NCI-H1417 treated with DMSO at 0.1 percent for 48 hours (cell line): ENCODE measurements at places on chromosomes 6 and 20.

DNA sequence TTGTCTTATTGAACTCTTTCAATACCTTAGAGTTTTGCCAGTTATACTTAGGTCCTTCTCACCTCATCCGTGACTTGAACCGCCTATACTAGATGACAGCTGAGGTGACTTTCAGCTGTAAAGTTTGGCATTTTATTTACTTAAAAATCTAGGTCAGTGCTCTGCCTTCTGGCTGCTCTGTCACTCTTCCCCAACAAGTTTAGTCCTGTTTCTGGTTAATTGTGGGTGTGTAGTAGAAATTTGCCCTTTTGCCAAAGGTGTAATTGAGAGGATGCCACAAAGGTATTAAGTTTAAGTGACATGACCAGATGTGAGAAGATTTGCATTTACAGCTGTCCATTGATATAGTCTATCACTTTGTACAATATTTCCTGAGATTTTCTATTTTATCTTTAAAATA, 106.2 kb downstream of the FARS2 start:
- no peak for DNase-seq

DNA sequence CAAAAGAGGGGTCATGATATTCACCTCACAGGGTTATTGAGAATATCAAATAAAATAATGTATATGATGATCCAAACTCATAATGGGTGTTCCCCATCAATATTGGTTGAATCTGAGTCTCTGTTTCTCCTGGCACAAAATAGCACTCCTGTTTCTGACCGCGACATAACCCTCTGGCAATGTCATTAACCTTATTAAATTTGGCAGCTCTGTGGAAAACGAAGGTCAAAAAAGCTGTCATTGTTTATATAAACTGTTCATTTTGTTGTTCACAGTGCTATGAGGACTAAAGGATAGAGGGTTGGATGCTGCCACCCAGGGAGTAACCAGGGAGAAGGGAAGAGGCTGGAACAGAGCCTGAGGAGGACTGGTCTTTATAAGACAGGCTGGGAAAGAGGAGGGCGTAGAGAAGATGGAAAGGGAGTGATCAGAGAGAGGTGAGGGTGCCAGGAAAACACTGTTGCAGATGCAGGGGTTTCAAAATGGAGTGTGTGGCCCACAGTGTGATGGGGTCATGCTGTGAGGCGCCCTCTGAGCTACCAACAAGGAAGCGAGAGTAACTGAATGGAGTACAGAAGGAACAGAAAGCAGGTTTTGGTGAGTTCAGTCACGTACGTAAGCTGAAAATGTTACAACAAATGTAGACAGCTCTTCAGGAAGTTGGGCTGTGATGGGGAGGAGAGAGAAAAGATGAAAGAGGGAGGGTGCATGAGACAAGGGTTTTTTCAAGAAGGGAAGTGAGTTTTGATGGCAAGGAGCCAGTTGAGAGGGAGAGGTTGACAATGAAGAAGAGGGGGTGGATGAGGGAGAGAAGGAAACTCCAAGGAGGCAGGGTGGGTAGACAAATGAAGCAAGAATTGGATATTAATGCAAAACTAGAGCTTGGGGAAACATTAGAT, 251.6 kb upstream of the TAB2 start:
- DNase-seq = no peak

GRCh38 chr6:136772685-136773472, 19.4 kb downstream of the MAP3K5 start:
- DNase-seq = peak; percentile 21

- no peak for DNase-seq
These were observed 171.3 kb upstream of the AGPAT4 start for GRCh38 chr6:161445021-161445799.

- no peak for DNase-seq
These were observed 58.3 kb downstream of the TCP11 start for GRCh38 chr6:35082733-35083403.

GRCh38 chr6:105767541-105767940, 318.6 kb upstream of the PRDM1 start:
- no peak for DNase-seq

DNA sequence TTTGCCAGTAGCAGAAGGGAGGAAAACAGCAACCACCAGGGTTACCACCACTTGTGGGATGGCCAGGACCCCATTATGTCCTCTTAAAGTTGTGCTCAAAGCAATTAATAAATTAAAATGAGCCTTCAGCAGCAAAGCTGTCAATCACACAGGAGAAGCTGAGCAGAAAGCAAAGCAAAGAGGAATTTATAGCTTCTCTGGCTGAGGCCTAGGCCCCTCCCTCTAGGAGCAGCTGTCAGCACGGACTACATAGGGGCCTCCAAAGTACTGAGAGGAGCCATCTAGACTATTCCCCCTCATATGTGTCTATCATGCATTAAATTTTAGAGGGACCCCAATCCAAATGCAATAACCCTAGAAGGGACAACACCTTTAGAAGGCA, 6.4 kb downstream of the CCND3 start:
- DNase-seq = no peak
